ENCODE measurements at places on chromosomes 5 and 9. TPM values are rescaled to one million over a fixed set of nuclear protein-coding genes. Genes with fewer than 3 reads are reported as not detected.

Gene GZMA
- total RNA-seq: not detected

Gene SPATA31E1
- not detected for total RNA-seq

Gene TERT
- not detected for total RNA-seq

GRCh38 chr9:109887079-109887478, 107.1 kb downstream of the PALM2AKAP2 start:
- DNase-seq: peak; percentile 38

DNA sequence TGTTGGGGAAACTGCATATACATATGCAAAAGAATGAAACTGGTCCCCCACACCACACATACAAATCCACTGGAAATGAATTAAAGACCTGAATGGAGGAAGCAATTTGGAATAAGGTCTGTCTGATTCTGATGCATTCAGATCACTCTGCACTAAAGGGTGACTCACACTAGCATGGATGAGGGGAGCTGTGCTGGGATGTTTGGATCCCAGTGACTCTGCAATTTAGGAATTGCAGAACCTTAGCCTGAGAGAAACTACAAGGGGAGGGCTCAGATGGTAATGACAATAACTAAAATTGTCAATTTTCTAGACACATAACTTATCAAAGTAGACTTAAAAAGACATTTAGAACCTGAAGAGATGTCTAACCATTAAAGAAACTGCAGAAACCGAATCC, 312.0 kb downstream of the CDK5RAP2 start:
- peak; percentile 6 for DNase-seq

DNA sequence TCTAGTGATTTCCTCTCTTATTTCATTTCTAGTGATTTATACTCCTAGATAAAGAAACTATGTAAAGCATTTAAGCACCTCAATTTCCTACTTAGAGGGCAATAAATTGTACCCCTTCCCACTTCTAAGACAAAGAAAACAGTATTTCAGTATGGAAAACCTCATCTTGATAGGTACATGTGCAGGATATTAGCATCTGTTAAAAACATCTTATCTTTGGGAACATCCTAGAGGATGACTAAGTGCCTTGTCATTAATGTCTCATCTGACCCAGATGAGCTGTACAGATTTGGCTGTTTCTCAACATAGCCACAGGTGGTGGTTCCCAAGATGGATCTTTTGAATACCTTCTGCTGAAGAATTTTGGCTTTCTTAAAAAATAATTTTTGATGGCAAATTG, 5.7 kb downstream of the MEGF10 start:
- peak; percentile 79 for DNase-seq

- DNase-seq: peak; percentile 23
These were observed 36.9 kb upstream of the CDK20 start for GRCh38 chr9:88011005-88011766.

DNA sequence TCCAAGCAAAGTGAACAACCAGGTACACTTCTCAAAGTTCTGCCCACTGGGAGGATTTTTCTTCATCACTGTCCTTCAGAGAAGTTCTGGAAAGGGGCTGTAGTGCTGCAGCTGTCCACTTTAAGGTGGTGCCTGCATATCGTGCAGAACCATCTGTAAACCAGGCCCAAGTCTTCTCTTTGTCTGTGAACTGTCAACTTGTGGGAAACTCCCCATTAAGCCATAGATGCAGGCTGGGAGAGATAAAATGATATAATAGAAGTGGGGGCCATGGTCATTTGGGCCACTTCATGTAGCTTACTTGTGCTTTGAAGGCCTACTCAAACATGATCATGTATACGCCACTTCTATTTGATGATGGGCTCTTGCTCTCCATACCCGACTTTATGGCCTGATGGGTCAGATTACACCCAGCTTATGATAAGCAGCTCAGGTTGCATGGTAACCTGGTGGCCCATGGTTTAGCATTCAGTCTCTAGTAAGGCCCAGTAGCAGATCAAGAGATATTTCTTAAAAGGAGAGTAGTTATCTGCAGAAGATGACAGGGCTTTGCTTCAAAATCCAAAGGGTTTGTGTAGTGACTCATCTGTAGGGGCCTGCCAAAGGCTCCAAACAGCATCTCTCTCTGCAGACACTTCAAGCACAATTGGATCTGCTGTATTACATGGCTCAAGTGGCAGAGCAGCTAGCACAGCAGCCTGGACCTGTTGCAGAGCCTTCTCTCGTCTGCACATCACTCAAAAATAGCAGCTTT, 15.7 kb upstream of the BTF3 start:
- no peak for DNase-seq

GRCh38 chr9:103798620-103799019, 295.5 kb upstream of the SMC2 start:
- peak; percentile 80 for DNase-seq

GRCh38 chr5:150117945-150118560, 31.7 kb upstream of the CSF1R start:
- no peak for DNase-seq

GRCh38 chr5:55338810-55339243, 31.0 kb downstream of the MTREX start:
- no peak for DNase-seq

GRCh38 chr5:119063579-119064379, 7.1 kb upstream of the DMXL1 start:
- peak; percentile 59 for DNase-seq
